ENCODE measurements at places on chromosomes 2 and 18.

DNA sequence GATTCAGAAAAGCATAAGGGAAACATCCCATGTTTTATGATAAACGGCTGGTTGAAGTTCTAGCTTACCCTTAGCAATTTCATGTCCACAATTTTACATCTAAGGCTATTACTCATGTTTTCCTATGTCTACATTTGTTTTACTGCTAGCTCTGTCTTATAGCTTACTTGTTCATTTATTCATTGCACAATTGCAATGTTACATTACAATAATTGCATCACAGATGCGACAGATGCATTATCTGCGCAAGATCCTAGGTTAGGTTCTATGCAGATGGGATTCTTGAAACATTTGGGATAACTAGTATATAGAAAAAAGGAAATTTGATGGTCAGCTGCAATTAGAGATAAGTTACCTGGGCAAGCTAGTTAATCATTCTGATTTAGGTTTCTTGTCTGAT is 108.4 kb downstream of the ARHGAP28 start:
- no peak for DNase-seq

DNA sequence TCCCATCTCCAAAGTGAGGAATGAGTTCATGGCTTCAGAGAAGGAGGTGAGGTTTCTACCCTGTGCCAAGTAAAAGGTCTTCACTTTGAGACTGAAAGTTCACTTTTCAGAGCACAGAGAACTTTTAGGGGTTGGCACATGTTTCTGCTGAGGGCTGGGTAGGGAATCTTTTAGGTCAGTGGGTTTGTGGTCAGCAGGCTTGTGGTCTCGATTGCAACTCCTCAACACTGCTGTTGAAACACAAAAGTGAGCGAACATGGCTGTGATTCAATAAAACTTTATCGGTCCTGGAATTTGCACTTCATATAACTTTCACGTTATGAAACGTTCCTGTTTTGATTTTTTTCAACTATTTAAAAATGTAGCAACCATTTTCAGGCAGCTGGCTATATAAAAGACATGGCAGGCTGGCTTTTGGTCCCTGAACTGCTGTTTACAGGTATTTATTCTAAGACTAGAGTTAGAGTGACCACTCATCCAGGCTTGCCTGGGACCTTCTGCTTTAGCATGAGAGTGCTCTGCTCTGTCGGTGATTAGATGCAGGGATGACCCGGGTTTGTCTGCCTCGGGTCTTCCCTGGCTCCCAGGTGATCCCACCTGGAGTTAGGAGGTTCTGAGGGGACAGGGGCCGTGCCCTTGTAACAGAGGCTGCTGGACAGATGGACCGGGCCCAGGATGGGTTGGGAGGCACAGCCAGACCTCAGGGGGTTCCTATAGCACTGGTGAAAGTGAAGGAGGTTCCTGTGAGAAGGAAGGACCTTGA is 62.7 kb upstream of the TAF1B start:
- no peak for DNase-seq

DNA sequence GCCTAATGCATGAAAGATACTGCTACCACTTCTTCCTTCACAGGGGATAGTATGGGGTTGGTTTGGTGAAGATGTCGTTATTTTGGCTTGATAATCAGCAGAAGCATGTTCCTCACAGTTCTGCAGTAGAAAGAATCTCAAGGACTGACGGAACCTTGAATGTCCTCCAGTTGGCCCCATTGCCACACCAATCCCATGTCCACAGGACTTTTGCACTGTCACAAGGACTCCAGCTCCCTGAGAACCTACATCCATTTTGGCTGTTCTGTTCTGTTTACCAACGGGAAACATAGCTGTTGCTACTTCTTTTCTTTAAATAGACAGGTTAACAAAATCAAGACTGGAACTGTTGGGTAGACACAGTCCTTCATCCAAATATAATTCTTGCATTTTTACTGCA is 270.0 kb downstream of the SLC8A1 start:
- DNase-seq = no peak

DNA sequence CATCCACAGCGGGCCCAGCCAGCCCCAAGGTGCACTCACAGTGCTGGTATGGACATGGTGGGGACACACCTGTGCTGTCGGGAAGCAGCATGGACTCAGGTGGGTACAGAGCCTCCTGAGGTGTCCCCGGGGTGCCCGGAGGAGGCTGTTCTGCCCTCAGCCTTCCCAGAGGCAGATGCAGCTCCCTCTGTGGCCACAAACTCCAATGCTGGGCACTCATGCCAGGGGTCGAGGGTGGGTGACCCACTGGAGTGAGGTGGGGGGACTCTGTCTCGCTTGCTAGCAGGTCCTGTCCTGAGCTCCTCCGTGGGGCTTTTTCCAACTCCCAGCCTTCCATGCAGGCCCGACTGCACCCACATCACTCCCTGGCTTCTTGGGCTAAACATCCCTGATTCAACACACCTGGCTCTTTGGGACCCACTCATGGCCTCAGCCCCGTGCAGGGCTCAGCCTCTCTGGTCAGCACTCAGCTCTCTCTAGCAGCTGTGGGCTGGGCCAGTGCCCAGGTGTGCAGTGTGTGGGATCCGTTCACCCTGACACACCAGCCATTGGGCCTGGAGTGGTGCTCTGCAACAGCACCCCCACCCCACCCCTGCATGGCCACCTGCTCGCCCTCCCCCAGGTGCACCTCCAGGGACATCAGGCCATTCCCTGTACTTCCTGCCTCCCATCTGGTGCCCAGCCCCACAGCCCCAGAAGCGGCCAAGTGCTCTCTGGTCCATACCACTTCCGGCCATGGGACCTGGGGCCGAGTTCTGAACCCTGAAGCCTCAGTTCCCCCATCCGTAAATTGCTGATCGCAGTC is 16.0 kb downstream of the RAMP1 start:
- no peak for DNase-seq

GRCh38 chr2:643334-643733 is 33.9 kb downstream of the TMEM18 start:
- DNase-seq = no peak

DNA sequence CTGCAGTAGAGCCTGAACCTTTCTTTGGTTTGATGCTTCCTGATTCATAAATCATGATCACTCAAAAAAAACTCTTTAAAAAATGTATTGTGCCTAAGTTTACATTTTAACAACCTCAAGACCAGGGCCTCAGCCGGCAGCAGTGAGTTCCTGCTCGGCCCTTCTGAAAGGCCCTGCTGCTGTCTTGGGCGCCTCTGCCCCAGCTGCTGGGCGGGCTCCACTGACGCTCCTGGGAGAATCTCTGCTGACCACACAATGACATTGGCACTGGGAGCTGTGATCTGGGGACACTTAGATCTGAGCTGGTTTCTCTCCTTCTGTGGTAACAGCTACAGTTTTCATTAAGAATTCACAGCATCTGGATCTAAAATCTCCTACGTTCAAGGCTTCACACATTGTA is 25.7 kb downstream of the TPO start:
- no peak for DNase-seq

DNA sequence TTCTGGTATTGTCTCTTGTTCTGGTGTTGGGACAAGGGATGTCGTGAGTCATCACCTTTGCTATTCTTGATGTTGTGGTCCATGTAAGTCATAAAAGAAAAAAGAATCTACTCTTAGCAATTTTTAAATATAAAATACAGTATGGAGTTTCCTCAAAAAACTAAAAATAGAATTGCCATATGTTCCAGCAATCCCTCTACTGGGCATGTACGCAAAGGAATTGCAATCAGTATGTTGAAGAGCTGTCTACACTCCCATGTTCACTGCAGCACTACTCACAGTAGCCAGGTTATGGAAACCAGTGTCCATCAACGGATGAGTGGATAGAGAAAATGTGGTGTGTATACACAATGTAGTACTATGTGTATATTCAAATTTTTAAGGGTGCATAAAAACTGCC is 10.9 kb upstream of the GNAL start:
- DNase-seq = no peak

GRCh38 chr18:11901826-11902438 is 6.2 kb downstream of the MPPE1 start:
- no peak for DNase-seq

- peak; percentile 4 for DNase-seq
Measured at GRCh38 chr2:67650291-67651133, 253.4 kb downstream of the ETAA1 start.

- no peak for DNase-seq
Measured at GRCh38 chr2:119428488-119429224, 3.0 kb upstream of the TMEM37 start.

DNA sequence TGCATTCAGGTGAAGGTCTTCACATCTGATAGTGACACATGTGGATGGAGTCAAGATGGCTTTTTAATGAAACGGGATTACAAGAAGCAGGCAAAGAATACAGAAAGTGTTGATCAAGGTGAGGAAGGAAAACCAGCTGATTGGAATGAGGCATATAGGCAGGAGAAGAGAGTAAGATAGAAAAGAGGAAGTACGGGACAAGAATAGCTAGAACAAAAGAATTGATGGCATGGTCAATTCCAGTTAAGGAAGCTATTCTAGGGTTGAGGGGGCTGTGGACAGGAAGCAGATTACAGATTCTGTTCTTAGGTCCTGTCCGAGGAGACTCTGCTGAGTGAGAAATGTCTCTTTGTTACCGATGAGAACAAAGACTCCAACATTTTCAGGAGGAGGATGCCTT is 13.2 kb upstream of the NCK2 start:
- DNase-seq = no peak

DNA sequence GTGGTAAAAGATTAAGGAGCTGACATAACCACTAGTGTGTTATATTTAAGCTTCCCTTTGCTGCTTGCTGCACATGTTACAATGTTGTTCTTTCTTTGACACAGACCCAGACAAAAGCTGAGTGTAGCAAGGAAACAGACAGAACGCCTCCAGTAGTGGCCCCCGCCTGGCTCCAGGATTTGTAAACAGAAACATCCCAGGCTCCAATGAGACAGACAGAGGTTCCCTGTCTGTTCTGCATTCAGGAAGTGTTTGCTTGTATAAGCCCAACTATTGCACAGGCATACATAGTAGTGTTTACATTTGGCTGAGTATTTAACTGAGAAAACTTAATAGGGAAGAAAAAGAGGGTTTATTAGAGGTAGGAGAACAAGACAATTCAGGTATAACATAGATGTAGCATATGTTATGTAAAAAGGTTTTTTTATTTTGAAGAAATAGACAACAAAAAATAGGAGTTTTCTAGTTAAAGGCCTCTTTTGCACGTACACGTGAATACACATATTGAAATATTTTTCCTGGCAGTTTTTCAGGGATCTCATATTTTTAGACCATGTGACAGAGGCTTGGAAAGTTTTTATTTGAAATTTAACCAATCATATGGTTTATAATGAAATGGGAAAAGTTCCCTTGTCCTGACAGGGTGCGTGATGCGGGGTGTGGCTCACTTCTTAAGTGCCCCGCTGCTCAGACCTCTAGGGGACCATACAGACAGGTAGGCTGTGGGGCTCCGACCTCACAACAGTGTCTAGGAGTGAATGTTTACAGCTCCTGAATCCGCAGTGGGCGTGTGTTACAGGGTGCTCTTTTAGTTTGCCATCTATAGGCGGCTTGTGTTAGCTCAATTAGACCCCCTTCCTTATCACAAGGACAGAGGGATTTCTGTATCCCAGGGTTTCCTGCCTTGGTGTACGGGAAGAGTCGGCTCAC is 118.4 kb downstream of the BMPR2 start:
- peak; percentile 94 for DNase-seq

DNA sequence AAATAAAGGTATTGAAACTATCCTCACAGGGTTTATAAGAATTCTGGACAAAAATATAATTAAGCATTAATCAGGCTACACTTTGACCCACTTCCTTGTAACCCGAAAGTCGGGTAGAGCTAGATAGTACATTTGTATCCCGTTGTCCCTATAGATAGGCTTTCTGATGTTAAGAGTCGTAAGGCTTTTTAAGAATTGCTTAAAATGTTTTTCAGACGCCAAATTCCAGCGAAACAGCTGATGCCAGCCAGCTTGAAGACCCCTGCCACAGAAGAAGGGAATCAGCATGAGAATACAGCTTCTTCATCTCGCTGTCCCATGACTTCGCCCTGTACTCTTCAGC is 962 bp upstream of the GPR155 start:
- no peak for DNase-seq

- no peak for DNase-seq
Measured at GRCh38 chr2:43031471-43032212, 194.8 kb downstream of the ZFP36L2 start.

DNA sequence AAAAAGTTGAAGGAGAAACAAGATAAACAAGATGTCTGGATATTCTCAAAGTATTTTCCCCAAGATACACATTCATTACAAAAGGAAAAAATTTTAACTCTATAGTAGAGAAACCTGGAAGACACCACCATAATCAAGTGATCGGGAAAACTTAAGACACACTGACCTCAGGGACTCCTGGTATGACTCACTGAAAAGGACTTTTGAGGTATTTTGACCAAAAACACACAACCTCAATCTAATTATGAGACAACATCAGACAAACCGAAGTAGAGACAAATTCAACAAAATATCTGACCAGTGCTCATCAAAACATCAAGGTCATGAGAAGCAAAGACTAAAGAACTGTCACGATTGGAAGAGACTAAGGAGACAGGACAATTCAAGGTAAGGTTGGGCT is 34.7 kb downstream of the LPIN2 start:
- no peak for DNase-seq

- DNase-seq = no peak
Measured at GRCh38 chr2:80381666-80382065, 77.1 kb upstream of the LRRTM1 start.

DNA sequence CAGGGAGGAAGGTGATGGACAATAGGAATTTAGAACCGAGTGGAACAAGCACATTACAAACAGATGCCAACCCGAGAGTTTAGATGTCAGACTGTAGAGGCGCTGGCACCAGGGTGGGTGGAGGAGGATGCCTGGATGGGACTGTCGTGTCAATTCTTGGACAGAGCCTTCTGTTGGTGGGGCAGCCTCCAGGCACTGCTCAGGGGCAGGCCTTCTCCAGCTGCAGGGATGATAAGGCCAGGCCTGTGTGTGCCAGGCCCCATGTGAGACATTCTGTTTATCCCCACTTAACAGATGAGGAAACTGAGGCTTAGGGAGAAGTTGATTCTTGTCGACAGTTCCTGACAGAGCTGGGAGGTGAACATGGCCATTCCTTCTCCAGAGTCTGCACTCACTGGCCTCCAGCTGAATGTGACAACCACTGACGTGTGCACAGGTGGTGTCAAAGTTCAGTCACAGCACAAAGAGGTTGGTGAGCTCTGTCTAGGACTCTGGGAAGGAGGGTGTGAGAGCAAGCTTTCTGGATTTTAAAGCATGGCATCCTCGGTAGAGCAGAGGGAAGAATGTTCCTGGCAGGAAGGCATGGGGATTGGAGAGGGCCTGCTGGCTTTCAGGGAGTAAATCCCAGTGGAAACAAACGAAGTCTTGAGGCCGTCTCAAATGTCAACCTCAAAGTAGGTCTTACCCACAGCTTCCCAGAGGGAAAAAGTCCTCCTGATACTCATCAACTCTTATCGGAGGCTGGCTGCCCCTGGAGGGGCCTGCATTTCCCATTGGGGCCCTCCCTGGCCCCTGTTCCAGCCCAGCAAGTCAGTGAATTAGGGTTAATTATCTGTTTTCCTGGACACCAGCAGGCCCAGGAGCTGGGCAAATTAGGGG is 52.4 kb downstream of the GLI2 start:
- DNase-seq = no peak
